ENCODE measurements at places on chromosomes 6 and 20.
A peak's percentile ranks its signal among the peaks of the same experiment; 100 is the strongest.

- no peak for DNase-seq
Observed at GRCh38 chr6:144443157-144443556, 158.0 kb downstream of the UTRN start.

GRCh38 chr20:1364106-1364505 is 28.7 kb downstream of the FKBP1A start:
- DNase-seq, result no peak

DNA sequence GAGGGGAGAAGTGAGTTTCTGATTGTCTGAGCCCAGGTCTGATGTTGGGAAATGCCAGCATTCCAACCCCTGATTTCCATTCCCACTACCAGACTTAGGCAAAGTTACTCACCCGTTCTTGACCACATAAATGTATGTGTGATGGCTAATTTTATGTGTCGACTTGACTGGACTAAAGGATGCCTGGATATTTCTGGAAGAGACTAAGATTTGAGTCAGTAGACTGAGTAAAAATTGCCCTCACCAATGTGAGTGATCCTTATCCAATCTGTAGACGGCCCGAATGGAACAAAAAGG is 95.8 kb upstream of the TAB2 start:
- no peak for DNase-seq

DNA sequence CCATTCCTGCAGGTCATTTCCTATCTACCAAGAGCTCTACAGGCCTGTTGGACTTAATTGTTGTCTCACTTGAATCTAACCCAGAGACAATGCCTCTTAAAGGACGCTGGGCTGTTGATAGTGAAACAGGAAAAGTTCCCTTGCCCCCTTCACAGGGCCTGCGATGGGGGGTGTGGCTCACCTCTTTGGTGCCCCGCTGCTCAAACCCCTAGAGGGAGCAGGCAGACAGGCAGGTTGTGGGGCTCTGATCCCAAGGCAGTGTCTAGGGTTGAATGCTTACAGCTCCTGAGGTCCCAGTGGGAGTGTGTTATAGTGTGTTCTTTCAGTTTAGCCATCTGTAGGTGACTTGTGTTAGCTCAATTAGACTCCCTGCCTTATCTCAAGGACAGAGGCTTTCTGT is 68.0 kb downstream of the OTOR start:
- DNase-seq, result no peak

- peak; percentile 47 for DNase-seq
Observed at GRCh38 chr20:3890398-3890751, 1.2 kb downstream of the PANK2 start.

DNA sequence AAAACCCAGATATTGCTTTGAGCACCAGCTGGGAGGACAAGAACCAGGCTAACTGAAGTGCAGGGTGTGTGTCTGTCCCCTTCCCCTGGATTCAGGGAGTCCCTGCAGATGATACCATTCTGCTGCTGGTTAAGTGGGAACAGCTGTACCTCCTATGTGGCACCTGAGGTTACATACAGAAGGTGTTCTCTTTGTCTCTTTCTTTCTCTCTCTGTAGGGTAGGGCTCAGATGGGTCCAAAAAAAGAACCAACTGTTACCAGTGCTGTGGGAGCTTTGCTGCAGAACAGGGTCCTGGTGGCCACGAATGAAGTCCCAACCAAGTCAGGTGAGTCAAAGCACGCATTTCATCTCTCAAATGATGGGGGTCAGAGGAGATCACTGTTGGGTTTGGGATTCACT is 38.6 kb downstream of the ZC2HC1B start:
- no peak for DNase-seq

DNA sequence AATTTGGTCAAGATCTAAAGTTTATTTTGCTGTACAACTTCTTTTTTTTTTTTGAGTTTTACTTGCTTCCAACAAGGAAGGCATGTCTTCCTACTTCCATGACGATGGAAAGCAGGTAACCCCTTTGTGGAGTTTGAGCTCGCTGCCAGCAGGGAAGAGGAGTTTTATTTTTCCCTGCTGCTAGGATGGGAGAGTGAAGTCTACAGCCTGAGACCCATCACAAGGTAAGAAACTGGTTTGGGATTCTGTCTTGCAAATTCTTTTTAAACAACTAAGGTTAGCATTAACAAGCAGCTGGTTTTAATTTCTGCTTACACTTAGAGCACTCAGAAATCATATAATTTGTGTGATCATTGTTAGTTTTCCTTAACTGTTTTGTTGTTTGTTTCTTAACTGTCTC is 108.0 kb upstream of the MAP3K4 start:
- DNase-seq, result no peak

DNA sequence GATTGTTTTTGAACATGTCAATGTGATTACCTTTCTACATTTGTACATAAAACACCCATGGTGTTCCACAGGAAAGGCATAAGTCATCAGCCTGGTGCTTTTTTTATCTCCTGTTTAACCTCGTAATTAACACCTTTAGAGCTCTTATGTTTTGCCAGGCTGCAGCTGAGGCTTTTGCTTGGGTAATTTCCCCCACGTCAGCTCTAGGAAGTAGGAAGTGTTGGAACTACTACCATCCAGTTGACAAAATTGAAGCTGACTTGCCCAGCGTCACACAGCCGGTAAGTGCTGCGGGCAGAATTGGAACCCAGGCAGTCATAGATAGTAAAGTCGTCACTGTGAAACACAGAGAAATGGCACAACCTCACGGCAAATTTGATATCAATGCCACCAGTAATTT is 86.6 kb upstream of the BMP2 start:
- DNase-seq, result no peak

DNA sequence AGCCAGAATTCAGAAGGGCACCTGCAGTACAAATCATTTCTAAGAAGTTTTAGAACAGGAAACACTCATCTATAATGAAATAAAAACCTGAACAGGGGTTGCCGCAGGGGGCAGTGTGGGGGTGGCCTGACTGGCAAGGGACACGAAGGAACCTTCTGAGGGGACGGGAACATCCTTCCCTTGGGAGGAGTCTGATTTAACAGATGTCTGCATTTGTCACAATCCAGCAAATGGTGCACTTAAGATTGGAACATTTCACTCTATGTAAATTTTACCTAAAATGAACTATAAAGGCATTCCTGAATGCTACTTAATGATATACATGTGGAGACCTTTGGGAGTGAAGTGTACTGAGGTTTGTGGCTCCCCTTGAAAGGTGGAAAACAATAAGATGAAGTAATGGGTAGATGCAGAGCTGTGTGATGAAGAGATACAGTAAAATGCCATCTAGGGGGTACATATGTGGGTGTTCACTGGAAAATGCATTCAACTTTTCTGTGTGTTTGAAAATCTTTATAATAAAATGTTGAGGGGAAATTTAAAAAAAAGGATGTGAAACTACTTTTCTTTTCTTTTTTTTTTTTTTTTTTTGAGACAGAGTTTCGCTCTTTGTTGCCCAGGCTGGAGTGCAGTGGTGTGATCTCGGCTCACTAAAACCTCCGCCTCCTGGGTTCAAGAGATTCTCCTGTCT is 89.5 kb downstream of the SNX5 start:
- DNase-seq, result no peak

DNA sequence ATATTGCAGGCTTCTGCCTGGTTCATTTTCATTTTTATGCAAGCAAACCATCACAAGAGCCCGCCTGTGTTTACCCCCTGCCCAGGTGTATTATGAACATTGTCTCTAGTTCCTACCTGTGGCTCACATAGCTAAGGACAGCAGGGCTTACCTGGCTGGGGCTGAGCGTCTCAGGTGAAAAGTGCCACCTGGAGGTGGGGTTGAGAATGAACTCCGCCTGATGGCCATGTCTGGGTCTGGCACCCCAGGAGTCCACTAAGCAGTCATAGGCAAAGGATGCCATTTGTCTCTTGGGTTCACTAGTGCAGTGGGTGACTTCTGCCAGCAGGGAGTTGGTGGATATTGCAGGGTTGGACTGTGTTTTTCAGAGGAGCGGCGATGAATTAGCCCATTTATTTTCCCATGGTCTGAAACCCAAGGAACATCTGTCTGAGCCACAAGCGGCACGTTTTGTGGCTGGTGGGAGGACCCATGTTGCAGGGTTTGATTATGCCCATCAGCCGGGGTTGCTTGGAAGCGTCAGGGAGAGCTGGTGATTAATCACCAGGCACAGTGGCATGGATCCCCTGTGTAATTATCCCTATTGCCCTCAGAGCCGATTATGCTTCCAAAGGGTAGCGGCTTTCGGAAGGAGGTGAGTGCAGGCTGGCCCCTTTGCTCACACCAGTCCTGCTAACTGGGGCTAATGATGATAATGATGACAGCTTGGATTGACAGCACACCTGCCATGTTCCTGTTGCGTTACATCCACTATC is 92.1 kb downstream of the CDH26 start:
- peak; percentile 64 for DNase-seq

DNA sequence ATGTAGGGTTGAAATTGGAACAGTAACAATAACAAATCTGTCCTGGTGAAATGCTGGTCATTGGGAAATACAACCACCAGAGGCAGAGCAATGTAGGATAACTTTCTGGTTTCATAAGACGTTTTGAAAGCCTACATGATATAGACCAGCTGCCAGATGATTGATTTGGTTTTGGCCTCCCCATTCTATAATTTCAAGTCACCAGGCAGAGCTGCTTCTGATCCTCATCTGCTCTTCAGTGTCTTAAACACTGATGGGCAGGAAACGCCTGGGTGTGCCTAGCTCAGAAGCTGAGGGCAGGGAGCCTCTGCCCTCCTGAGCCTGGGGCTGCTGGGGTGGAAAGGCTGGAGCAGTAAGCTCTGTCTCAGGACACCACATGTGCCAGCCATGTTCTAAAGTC is 24.5 kb downstream of the DHX35 start:
- no peak for DNase-seq
